ENCODE measurements at places on chromosomes 3 and 15. TPM values are rescaled to one million over a fixed set of nuclear protein-coding genes. Genes with fewer than 3 reads are reported as not detected.

The ZNF654 gene
- total RNA-seq = 14.3 TPM

The CHST13 gene
- total RNA-seq = not detected

The ACVR2B gene
- total RNA-seq = 1.4 TPM

The SENP8 gene
- total RNA-seq = 1.5 TPM

The ROBO2 gene
- total RNA-seq = 4.9 TPM

The PAQR9 gene
- total RNA-seq = 0.08 TPM
